ENCODE measurements at places on chromosomes 2 and 18. TPM values are rescaled to one million over a fixed set of nuclear protein-coding genes. Genes with fewer than 3 reads are reported as not detected.
A peak's percentile ranks its signal among the peaks of the same experiment; 100 is the strongest.

- no peak for DNase-seq
Observed at GRCh38 chr2:3709225-3709624, 5.8 kb downstream of the DCDC2C start.

- no peak for DNase-seq
Observed at GRCh38 chr18:10842371-10842770, 307.0 kb downstream of the PIEZO2 start.

- no peak for DNase-seq
Observed at GRCh38 chr2:45278365-45279078, 269.3 kb upstream of the SIX2 start.

- no peak for DNase-seq
Observed at GRCh38 chr2:79966369-79966768, 338.2 kb downstream of the LRRTM1 start.

DNA sequence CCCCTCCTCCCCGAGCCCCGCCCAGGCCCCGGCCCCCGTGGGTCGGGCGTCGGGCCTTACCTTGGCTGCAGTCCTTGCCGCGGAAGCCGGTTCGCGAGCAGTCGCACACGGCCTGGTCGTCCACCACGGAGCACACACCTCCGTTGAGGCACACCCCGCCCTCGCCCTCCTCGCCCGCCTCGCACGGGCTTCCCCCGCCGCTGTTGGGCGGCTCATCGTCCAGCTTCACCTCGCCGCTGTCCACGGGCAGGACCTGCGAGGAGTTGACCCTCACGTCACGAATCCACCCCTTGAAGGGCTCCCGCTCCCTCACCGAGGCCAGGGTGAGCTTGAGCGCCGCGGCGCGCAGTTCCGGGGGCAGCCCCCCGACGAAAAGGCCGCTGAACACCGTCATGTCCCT lies 4.5 kb downstream of the NRXN1 start:
- DNase-seq: no peak

- DNase-seq: no peak
Observed at GRCh38 chr2:206410714-206411113, 32.6 kb upstream of the ADAM23 start.

- no peak for DNase-seq
Observed at GRCh38 chr2:3450385-3451010, 68.8 kb downstream of the ADI1 start.

DNA sequence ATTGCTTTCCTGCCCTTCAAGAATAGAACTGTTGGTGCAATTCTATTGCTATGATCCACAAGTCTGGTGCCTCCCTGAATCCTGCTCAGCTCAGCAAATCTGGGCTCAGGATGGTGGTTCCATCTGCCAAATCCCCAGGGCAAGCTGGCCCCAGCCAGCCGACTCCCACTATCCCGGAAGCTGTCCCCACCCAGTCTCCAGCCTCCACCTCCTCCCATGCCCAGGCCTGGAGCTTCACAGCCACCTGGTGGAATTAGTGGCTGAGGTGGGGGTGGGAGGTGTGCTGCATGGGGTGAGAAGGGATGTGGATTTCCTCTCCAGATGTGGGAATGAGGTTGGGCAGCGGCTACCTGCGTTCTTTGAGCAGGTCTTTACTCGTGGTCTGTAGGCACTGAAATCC lies 119.3 kb upstream of the SMAD2 start:
- no peak for DNase-seq

DNA sequence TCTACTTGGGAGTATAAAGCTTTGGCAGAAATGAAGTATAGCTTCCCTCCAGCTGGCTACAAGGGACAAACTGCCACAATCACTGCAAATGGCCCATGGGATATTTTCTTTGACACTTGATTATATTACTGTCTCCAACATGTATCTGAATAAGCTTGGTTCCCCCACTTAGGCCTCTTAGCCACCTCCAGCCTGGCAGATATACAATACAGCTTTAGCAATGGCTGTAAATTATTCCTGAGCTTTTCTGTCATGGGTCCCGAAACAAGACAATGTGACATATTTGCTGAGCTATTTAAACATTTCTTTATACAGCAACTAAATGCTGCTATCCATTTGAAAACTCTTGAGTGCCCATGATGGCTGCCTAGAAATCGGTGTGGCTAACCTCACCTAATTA lies 406.2 kb downstream of the SUCLG1 start:
- no peak for DNase-seq

- no peak for DNase-seq
Observed at GRCh38 chr18:59921384-59921891, 21.6 kb downstream of the PMAIP1 start.

DNA sequence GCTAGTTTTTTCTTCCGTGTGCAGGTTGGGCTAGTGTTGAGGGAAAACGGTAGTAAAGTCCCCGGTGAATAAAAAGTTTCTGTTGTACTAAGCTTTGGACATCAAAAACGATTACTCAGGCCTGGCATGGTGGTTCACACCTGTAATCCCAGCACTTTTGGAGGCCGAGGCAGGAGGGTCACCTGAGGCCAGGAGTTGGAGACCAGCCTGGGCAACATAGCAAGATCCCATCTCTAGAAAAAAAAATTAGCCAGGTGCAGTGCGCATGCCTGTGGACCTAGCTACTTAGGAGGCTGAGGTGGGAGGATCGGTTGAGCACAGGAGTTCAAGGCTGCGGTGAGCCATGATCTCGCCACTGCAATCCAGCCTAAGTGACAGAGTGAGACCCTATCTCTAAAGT lies 98.1 kb downstream of the ALPK2 start:
- DNase-seq: no peak

- no peak for DNase-seq
Observed at GRCh38 chr2:230347659-230348305, 20.8 kb downstream of the SP140L start.

DNA sequence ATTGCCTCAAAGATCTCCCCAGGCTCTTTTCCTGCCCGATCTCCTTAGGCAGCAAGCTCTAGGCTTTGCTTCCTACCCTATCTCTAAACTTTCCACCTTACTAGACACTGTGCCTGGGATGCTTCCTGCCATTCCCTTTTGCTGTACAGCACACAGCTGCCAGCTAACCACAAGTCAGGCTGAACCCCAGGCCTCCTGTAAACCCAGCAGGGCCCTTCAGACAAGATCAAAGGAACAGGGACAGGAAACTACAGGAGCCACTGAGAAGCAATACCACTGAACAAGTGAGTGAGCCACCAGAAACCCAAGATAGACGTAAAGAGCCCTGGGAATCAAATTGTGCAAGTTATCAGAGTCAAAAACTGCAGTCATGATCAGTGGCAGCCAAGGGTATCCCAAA lies 180.7 kb downstream of the SUCLG1 start:
- DNase-seq: no peak

DNA sequence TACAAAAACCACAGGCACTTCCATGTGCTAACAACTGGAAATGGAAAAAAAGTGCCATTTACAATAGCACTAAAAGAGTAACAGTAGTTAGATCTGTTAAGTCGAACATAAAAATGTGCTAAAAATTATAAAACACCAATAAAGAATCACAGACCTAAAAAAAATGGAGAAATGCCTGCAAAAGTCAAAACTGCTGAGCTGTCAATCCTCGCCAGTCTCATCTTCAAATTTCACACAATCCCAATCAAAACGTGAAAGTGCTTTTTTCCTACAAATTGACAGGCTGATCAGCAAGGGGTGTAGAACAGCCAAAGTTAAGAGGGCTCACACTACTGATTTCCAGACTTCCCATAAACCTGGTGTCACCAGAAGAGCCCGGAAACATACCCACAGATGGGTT lies 53.2 kb downstream of the ANO7 start:
- DNase-seq: no peak

DNA sequence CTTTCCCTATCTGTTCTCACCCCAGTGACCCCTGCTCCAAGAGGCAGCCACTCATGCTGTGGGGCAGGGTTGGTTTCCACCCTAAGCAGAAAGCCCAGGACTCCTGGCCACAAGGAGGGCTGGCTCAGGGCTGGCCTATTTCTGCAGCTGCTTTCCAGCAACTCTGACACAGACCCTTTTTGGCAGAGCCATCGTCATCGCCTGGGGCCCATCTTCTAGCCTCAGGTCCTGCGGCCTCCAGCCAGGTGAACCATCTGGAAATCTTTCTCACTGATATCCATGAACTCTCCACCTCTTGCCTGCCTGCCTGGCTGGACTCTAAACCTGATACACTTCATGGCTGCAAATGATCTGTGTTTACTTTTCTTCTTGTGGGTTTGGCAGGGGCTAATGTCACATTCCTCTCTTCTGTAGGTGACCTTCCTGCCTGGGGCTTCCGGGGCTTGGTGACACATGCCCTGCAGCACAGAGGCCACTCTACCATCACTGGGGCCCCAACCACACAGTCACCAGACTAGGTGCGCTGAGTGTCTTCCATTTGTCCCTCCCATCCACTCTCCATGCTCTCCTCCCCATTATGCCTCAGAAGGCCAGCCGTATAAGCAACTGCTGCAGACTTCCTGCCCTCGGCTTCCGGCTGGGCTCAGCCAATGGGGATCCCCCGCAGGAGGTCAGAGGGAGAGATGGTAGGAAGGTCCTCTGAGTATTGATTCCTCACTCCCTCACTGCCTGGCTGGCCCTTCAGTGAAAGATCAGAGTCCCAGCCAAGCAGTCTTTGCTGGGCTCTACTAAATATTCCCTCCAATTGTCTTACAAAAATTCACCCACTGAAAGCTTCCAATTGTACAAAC lies 9.7 kb upstream of the COPS8 start:
- DNase-seq: peak; percentile 70

DNA sequence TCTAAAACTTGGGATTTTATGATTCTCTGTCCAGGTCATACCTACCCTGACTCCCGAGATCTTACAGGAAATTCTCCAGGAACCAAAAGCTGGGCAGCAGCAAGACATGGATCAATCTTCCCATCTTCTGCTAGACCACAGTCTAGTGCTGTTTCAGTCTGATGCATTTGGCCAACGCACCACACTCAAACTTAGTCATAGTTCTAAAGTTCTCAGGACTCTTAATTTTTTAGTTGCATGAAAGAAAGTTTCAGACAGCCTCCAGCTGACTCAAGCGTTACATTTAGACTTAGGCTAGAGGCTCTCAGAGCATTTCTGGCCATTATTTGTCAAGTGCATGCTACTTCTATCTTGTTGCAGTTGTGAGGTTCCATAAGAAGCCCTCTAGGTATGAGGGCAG lies 230.1 kb upstream of the CCDC150 start:
- no peak for DNase-seq

DNA sequence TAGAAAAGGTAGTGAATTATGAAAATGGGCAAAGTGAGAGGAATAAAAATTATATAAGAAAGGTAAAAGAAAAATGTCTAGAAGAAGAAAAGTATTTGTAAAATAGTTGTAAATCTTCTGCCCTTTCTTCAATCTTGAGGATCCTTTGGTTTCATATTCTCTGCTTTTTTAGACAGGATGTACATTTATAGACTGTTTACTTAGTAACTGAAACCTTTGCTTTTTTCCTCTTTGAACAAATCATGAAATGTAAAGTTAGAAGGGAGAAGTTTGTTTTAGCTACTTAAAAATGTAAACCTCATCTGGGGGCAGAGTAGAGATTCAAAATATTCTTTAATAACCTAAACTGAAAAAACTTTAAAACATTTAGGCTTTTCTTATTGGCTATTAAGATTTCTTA lies 150.4 kb upstream of the ITGA4 start:
- no peak for DNase-seq

GRCh38 chr18:13726972-13727331 lies 479 bp downstream of the RNMT start:
- no peak for DNase-seq

DNA sequence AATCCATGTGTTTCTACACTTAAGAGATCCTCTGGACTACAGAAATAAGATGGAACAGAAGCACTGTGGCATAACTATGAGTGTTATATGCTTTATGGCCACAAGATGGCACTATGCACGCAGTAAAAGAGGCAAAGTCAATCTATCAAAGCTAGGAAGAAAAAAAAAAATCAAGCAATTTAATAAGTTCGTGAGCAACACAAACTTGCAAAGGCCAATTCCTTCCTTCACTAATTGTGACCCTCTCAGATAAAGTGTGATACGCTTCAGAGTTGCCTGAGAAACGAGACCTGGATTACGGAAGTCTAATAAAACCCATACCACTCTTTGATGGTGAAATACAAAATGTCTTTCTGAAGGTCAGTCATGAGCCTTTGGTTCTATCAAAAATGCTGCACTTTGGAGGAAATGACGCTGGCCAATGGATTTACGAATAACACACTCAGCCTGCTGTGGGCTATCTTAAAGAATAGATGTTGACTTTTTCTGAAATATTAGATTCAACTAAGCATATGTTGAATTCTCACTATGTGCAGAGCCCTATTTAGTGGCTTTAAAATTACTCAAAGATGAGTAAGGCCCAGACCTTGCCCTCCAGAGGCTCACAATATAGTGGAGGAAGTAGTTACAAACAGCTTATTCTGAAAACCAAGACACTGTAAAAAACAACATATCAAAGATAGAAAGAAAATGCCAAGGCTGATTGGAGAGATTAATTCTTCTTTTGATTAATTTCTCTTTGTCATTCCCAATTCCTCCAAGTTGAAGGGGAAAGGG lies 35.5 kb upstream of the TTR start:
- peak; percentile 50 for DNase-seq

- no peak for DNase-seq
Observed at GRCh38 chr2:100981011-100981410, 21.1 kb upstream of the RPL31 start.

DNA sequence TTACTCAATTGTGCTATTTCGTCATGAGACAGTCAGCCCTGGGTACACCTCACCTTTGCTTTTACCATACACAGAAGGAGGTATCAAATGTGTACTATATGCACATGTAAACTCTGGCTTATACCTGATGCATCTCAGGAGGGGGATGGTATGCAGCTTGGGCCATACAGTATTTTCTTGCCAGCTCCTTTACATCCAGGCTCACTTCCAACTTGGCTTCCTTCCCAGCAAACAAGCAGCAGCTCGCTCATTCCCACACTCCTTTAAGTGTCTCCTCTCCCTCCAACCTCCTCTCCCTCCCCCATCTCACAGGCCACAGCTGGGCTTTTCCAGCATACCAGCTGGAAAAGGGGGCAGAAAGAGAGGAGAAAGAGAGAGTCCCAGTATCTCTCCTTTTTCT lies 9.6 kb downstream of the MARCHF4 start:
- DNase-seq: no peak

GRCh38 chr2:241213041-241213440 lies 24.6 kb downstream of the ANO7 start:
- DNase-seq: no peak

GRCh38 chr2:195656161-195656858 lies 716 bp upstream of the SLC39A10 start:
- DNase-seq: no peak

The PAX3 gene
- not detected for total RNA-seq

The RMC1 gene
- 10.8 TPM for total RNA-seq

The MXD1 gene
- total RNA-seq: 0.88 TPM

The LYPD1 gene
- 308 TPM for total RNA-seq

The SPATA3 gene
- total RNA-seq: not detected

The CD226 gene
- not detected for total RNA-seq

The UGT1A5 gene
- total RNA-seq: not detected

The CD28 gene
- total RNA-seq: not detected

The CCDC148 gene
- 7.2 TPM for total RNA-seq

The TMEFF2 gene
- total RNA-seq: not detected

The ALPP gene
- total RNA-seq: not detected

The CPO gene
- 1.2 TPM for total RNA-seq

The CDH19 gene
- total RNA-seq: not detected
